ENCODE measurements at places on chromosomes 7 and 10.

DNA sequence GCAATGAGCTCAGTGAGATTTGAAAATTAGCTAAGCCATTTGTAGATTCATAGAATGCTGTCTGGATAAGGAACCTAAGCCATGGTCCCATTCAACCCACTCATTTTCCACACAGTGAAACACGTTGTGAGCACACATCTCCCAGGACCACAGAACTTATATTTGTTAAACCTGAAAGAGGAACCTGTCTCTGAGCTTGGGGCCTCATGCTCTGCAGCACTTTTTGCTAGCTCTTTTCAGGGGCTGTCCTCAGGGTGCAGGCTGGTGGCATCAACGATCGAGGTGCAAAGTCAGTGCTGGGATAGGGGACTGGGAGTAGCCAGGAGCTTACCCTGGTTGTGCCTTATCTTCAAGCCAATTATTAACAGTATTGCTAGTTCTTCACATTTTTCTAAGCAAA, 11.9 kb downstream of the HECW1 start:
- DNase-seq, result no peak

GRCh38 chr7:30797176-30798040, 26.2 kb downstream of the MINDY4 start:
- no peak for DNase-seq

DNA sequence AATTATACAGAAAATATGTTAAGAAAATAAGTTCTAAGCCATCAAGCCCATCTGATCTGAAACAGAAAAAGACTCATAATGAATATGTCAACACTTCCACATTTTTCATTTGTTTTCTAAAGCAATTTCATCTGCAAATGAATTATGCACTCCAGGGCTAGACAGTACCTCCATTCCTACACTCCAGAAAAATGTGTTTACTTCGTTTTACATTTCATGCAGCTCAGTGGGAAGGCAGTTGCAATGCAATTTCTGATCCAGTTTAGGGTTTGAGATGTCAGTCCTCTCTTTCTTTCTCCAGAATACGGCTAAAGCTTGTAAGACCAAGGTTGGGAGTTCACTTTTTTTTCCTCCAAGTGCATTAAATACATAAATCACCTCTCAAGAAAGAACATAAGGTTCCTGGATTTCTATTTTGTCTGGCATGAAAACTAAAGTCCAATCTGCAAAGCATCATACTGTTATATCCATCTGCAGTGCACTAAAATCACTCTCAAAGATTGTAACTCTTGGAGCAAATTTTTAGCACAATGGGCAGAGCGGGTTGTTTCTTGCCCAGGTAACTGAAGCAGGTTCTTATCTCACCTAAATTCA, 348.8 kb upstream of the C7orf33 start:
- no peak for DNase-seq

GRCh38 chr7:55690-56248, 136.6 kb upstream of the FAM20C start:
- DNase-seq, result no peak

DNA sequence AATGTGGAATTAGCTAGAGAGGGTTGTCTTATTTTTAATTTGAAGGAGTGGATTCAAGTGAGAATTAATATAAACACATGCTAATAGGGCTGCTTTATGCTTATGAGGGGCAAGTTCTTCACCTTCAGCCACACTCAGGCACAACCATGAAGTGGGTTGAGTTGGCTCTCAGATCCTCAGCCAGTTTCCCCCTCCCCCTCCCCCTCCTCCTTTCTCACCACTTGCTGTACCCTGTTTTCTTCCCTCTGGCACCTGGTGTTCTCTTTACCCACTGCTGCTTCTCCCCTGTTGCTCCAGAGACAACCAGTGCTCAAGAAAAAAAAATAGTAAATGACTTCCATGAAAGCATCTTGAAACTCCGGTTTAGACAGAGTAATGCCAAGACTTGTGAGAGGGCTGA, 1083.3 kb downstream of the CNTNAP2 start:
- DNase-seq, result no peak

- DNase-seq, result no peak
Observed at GRCh38 chr10:93745408-93746065, 12.2 kb upstream of the LGI1 start.

- DNase-seq, result no peak
Observed at GRCh38 chr7:95527776-95528250, 42.1 kb downstream of the ASB4 start.

- DNase-seq, result no peak
Observed at GRCh38 chr7:4604456-4604940, 77.6 kb upstream of the FOXK1 start.

GRCh38 chr10:72790216-72790990, 98.5 kb downstream of the MCU start:
- no peak for DNase-seq

- no peak for DNase-seq
Observed at GRCh38 chr7:50142425-50143017, 49.5 kb upstream of the ZPBP start.

GRCh38 chr10:71138166-71138830, 74.1 kb upstream of the UNC5B start:
- DNase-seq, result no peak

DNA sequence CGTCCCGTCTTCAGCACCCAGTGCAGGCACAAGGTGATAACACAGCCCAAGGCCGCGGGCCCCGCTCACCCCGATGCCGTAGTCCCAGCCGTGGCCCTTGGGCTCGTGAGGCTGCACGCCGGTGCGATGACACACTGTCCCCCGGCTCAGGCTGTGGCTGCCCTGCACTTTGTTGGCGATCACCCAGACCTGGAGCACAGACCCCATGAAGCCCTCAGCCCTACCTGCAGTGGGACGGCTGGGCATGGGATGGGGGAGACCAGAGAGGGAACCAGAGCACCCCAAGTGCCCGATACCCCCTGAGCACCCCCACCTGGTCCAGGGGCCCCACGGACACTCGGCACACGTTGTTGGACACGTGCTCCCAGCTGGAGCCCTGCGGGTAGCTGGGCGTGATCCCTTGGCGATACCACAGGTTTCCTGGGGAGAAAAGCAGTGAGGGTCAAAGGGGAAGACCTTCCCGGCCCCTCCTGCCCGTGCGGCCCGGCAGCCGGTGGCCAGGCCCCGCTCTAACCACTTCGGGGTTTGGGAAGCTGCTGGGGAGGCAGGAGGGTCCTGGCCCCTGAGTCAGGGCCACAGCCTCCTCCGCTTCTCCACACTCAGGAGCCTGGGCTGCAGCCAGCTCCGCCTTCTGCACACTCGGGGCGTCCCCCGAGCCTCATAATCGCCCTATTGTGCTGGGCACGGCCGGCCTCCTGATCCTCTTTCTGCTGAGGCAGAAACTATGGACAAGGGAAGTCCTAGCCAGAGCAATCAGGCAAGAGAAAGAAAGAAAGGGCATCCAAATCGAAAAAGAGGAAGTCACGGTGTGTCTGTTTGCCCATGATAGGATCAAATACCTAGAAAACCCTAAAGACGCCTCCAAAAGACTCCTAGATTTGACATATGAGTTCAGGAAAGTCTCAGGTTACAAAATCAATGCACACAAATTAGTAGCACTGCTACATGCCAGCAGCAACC, 6.7 kb downstream of the BHLHA15 start:
- no peak for DNase-seq

GRCh38 chr7:151550656-151551286, 31.1 kb upstream of the RHEB start:
- no peak for DNase-seq

DNA sequence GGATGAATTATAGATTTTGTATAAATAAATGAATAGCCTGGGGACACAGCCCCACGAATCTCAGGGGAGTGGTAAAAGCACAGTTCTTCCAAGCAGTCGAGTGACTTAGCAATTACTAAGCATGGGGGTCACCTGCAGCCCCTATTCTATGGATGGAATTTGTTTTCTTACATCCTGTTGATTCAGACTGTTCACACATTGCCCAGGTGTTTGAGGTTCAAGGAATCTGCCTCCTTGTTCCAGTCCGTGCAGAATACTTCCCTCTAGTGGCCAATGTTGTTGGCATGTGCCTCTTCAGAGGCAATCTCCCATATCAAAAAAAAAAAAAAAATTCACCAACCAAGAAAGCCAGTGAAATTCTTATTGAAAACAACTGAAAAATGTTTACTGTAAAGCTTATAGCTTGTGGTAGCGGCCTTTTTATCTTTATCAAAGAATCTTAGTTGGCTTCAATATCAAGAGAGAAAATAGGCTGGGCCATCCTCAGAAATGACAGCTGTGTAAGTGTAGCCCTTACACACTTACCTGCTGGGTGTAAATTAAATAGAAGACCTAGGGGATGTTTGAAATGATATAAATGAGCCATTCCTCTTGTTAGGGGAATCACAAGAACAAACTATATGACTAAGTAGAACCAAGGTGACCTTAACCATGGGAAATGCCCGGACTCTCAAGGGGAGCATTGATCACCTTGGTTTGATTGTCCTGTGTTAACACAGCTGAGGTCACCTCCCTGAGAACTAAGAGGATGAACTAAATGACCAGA, 7.8 kb downstream of the LIPM start:
- peak; percentile 22 for DNase-seq

DNA sequence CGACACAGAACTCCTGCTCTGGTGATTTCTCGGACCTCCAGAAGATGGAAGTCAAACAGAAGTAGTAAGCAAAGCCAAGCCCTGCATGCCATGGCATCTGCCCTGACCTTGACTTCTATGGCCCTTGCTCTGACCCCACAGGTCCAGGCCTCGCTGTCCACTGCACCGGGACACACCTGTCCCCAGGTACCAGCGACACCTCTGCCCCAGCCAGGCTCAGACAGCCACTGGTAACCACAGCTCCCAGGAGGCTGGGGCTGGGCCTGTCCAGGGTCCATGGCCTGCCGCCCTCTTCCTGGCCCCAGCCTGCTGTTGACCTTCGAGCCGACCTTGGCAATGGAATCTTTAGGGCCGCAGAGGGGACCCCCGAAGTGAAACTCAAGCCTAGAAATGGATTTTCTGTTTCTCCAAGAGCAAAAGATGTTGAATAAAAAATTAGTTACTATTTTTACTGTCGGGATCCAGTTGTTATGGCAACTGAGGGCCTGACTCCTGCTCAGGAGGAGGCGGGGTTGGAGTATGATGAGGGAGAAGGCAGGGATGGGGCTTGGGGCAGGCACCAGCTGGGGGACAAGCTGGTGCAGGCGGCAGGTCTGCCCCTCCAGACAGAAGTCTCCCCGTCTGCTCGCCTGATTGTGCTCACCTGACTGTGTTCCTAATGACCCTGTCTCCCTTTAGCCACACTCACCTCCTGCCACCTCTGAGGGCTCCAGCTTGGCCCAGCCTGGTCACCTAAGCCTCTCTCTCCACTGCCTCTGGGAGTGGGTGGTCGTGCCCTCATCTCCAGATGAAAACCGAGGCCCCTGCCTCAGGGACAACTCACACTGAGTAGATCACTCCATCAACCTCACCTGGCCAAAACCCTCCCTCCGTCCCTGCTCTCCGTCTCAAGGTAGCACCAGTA, 4.1 kb upstream of the MMD2 start:
- DNase-seq, result no peak

GRCh38 chr10:44963772-44964633, 4.4 kb downstream of the RASSF4 start:
- DNase-seq, result peak; percentile 82

- DNase-seq, result no peak
Observed at GRCh38 chr10:59362144-59362958, at the start of gene FAM13C. Gene FAM13C, minus strand, starts transcription at chr10:59362549. Its CDS starts 89 bp downstream, at chr10:59362460.

GRCh38 chr7:14023838-14024237, 34.4 kb upstream of the ETV1 start:
- DNase-seq, result no peak

GRCh38 chr7:98251231-98251600, 816 bp downstream of the TECPR1 start:
- no peak for DNase-seq

DNA sequence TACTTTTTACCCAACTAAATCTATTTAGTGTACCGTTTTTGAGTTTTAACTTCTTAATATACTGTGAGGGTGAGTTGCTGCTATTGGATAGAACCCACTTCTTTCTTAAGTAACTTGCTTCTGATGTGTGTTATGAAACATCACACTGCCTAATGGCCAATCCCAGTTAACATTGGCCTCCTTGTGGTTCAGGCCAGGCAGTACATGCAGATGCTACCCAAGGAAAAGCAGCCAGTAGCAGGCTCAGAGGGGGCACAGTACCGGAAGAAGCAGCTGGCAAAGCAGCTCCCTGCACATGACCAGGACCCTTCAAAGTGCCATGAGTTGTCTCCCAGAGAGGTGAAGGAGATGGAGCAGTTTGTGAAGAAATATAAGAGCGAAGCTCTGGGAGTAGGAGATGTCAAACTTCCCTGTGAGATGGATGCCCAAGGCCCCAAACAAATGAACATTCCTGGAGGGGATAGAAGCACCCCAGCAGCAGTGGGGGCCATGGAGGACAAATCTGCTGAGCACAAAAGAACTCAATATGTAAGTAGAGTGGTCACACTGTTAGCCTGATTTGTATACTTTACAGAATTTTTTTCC, 39.7 kb downstream of the TES start:
- peak; percentile 36 for DNase-seq

GRCh38 chr10:101770331-101771215, 5.3 kb downstream of the FGF8 start:
- no peak for DNase-seq

GRCh38 chr10:69703766-69704630, 74.0 kb downstream of the FAM241B start:
- no peak for DNase-seq

- DNase-seq, result no peak
Observed at GRCh38 chr7:30559611-30560010, 35.1 kb upstream of the GARS1 start.

GRCh38 chr10:120555842-120556532, 99.0 kb downstream of the PLPP4 start:
- no peak for DNase-seq

GRCh38 chr7:15557686-15558085, 4.1 kb downstream of the AGMO start:
- DNase-seq, result no peak

DNA sequence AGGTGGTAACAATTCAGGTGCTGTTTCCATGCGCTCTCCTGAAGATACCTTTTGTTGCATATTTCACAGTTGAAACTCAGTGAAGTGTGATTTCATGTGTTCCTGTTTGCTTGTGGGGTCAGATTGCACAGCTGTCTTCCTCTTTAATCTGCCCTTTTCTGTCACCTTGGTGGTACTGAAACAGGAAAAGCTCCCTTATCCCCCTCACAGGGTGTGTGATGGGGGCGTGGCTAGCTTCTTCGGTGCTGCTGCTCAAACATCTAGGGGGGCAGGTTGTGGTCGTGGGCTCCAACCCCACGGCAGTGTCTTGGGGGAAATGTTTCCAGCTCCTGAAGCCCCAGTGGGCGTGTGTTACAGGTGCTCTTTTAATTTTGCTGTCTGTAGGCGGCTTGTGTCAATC, 107.4 kb upstream of the KLF14 start:
- DNase-seq, result no peak

GRCh38 chr7:4020086-4020485, 662.0 kb upstream of the FOXK1 start:
- no peak for DNase-seq

DNA sequence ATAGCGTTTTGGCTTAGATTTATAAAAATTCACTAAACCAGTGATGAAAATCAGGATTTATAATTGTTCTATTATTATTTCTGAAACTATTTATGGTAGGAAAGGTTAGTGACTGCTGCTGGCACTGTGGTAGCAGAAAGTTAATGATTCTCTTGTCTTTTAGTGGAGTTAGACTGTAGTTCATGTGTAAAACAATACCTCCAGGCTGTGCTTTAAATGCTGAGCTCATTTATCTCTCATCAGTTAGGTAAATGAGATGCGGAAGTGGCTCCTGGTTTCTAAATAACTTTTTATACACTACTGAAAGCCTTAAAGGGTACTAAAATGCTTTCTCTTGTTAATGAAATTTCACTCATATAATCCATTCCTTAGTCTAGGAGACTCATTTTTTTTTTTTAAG, 326.8 kb upstream of the POT1 start:
- no peak for DNase-seq

- no peak for DNase-seq
Observed at GRCh38 chr7:128915841-128916642, 5.5 kb upstream of the KCP start.
